Effector memory CD8-positive, alpha-beta T cell (primary cell): ENCODE measurements at places on chromosomes 3 and 15.

DNA sequence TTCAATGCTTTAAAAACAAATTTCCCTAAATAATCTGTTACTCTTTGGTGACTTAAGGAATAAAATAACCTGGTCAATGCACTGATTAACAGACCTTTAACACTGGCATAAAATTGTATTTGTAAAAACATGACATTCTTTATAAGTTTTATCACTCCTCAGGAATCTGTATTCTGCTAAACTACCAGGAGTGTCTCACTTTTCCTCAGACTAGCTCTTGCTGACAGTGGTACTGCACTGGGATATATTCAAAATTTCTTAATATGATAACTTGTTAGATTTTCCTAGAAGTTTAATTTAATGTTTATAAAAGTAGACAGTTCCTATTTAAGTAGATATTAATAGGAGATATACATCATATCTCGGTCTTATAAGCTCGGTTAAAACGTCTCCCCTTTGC lies 363.4 kb upstream of the ARHGEF26 start:
- no peak overlapping the region for H3K4me3 ChIP-seq
- no peak overlapping the region for H3K27ac ChIP-seq

- H3K4me3 ChIP-seq, result no peak overlapping the region
- DNase-seq, result no peak
- no peaks in the 10 kb centered on the region for H3K27me3 ChIP-seq
- no peak overlapping the region for H3K27ac ChIP-seq
- peaks cover 28% of the 10 kb centered on the region for H3K4me1 ChIP-seq
These were observed 136.5 kb upstream of the RASGRP1 start for GRCh38 chr15:38701149-38701548.

DNA sequence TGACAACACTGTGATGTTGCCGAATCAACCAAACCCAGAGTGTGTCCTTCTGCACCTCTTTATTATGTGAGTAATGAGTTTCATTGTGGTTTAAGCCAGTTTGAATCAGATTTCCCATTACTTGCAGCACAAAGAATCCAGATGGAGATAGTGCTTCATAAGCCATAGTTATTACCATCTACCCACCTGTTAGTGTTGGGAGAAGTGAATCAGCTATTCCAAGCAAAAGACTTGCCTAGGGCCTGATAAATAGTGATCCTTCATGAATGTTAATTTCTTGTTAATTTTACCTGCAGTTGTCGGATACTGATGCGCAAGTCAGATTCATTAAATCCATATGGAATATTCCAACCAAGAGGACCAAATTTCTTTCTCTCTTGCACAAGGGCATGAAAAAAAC lies 21.7 kb upstream of the ASB14 start:
- DNase-seq, result no peak
- H3K36me3 ChIP-seq, result no peaks in the 10 kb centered on the region
- no peak overlapping the region for H3K27ac ChIP-seq
- no peaks in the 10 kb centered on the region for H3K4me1 ChIP-seq
- H3K27me3 ChIP-seq, result peaks cover 38% of the 10 kb centered on the region

DNA sequence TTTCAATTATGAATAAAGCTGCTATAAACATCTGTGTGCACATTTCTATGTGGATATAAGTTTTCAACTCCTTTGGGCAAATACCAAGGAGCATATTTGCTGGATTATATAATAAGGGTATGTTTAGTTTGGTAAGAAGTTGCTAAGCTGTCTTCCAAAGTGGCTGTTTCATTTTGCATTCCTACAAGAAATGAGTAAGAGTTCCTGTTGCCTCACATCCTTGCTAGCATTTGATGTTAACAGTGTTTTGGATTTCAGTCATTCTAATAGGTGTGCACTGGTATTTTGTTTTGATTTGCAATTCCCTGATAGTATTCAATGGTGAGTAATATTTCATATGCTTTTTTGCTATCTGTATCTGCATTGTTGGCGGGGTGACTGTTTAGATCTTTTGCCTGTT lies 120.7 kb upstream of the MDFIC2 start:
- H3K4me1 ChIP-seq, result no peaks in the 10 kb centered on the region
- peaks cover 6% of the 10 kb centered on the region for H3K27me3 ChIP-seq
- H3K4me3 ChIP-seq, result no peak overlapping the region
- no peaks in the 10 kb centered on the region for H3K36me3 ChIP-seq
- DNase-seq, result no peak
- H3K27ac ChIP-seq, result no peak overlapping the region

DNA sequence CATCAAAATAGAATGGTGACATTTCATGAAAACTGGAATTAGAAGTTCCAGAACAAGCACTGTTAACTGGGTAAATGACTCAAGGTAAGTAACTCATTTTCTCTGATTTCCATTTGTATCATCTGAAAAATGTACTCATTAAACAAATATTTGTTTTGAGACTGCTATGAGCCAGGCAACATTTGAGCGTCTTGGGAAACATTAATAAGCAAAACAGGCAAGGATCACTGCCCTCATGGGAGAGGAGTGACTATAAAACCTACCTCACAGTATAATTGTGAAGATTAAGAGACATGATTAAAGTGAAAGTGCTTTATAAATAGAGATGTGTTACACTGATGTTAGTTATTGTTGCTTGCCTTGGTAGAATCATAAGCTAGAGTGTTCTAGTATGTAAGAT lies 711.8 kb upstream of the UBE2E2 start:
- H3K4me3 ChIP-seq, result no peak overlapping the region
- DNase-seq, result no peak
- no peaks in the 10 kb centered on the region for H3K27me3 ChIP-seq
- no peak overlapping the region for H3K27ac ChIP-seq

GRCh38 chr3:167406876-167407492 lies 26.9 kb upstream of the ZBBX start:
- H3K27me3 ChIP-seq, result no peaks in the 10 kb centered on the region
- no peak overlapping the region for H3K4me3 ChIP-seq
- no peak overlapping the region for H3K27ac ChIP-seq
- H3K4me1 ChIP-seq, result no peaks in the 10 kb centered on the region

GRCh38 chr3:185746470-185746869 lies 78.4 kb downstream of the IGF2BP2 start:
- no peak overlapping the region for H3K27ac ChIP-seq
- no peak overlapping the region for H3K4me3 ChIP-seq
- no peak for DNase-seq
- H3K4me1 ChIP-seq, result no peaks in the 10 kb centered on the region
- peaks cover 42% of the 10 kb centered on the region for H3K27me3 ChIP-seq

GRCh38 chr3:155581579-155581978 lies 163.3 kb downstream of the PLCH1 start:
- H3K4me3 ChIP-seq, result no peak overlapping the region
- DNase-seq, result no peak
- no peaks in the 10 kb centered on the region for H3K36me3 ChIP-seq

GRCh38 chr3:58924578-58924977 lies 125.2 kb downstream of the CFAP20DC start:
- H3K27me3 ChIP-seq, result no peaks in the 10 kb centered on the region
- no peak overlapping the region for H3K27ac ChIP-seq
- DNase-seq, result no peak
- H3K4me3 ChIP-seq, result no peak overlapping the region
- H3K36me3 ChIP-seq, result peaks cover 2% of the 10 kb centered on the region
